ENCODE measurements at places on chromosomes 1 and 21.

- no peak for DNase-seq
Observed at GRCh38 chr1:246350745-246351144, 156.3 kb downstream of the SMYD3 start.

GRCh38 chr1:171141688-171142415, 43.2 kb upstream of the FMO2 start:
- DNase-seq: no peak

DNA sequence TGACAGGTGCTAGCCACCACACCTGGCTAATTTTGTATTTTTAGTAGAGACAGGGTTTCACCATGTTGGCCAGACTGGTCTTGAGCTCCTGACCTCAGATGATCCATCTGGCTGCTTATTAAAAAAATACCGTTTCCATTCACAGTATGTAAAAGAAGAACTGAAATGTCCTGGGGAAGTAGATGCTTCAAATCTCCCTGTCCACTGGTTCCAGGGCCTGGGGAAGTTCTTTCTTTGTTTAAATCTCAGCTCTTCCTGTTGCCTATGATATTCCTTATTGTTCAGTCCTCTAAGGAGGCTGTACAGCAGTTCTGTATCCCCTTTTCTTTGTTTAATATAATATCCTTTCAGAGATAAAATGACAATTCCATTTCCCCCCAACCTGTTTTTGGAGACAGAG, 47.4 kb downstream of the ZMYM1 start:
- DNase-seq: no peak

- no peak for DNase-seq
Observed at GRCh38 chr21:28833182-28833581, 159.5 kb downstream of the LTN1 start.

- DNase-seq: no peak
Observed at GRCh38 chr1:234270581-234271242, 102.5 kb upstream of the COA6 start.

DNA sequence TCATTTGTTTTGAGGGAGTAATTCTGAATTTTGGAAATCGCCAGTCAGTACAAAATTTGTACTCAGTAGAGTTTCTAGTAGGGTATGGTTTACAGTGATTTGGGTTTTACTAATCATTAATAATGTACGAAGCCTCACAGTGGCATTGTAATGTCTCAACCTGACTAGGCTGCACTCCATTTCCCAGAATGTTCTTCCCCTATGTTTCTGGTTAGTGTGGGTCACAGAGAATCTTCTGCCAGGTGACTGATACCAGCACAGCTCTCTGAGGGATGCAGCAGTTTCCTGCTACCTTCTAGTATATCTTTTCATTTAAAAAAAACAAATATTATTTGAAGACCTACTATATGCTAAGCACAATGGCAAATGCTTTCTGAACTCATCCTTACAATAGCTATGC, 112.9 kb downstream of the PTPN14 start:
- no peak for DNase-seq

- DNase-seq: no peak
Observed at GRCh38 chr1:6128276-6129081, 51.6 kb downstream of the CHD5 start.

DNA sequence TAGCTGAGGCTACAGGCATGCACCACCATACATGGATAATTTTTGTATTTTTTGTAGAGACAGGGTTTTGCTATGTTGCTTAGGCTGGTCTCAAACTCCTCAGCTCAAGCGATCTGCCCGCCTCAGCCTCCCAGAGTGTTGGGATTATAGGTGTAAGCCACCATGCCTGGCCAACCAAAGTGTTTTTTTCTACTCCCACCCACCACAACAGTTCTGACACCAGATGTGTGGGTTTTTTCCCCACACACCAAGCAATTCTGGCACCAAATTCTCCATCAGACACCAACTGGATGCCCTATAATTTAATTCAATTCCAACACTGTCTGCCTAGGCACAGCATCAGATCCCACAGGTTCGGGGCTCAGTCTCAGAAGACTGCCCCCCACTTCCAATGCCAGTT, 20.6 kb upstream of the KLHDC8A start:
- DNase-seq: no peak

- no peak for DNase-seq
Observed at GRCh38 chr1:41642922-41643821, 158.7 kb upstream of the EDN2 start.

DNA sequence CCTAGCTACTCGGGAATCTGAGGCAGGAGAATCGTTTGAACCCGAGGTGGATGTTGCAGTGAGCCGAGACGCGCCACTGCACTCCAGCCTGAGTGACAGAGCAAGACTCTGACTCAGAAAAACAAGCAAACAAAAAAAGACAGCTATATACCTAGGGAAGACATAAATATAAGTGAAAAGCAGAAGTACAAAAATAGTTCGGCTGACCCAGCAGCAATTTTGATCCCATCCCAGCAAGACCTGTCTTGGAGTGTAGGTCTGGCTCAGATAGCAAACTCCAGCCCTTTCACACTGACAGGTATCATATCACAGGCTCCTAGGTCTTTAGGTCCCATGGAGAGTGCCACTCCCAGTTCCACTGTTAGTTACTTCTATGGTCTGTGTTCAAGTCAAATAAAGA, 14.6 kb downstream of the MTX1 start:
- no peak for DNase-seq

DNA sequence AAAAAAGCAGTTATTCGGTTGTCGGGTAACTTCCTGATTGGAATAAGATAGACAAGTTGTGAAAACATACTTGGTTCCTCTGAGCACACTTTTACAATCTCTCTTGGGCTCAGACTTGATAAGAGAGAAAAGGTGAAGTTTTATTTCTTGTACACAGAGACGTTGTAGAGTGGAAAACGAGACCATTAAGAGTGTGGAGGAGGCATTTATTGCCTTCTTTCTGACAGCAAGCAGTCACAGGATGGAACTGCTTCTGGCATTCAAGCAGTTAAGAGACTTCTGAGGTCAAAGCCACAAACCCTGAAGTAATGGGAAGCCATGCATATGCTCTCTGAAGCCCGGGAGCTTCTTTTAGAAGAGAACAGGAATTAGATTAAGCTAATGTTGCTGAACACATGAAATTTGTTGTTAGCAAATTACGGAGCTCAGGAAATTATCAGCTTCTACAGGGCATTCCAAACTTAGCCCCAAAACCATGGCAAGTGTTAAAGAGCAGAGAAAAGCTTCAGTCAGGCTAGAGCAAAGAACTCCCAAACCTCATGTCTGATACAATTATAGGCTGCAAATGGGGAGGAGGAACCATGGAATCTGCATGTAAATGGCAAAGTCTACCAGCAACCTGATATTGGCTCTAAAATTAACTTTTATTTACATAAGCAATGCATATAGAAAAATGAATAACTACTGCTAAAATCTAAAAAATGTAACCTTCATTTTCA, 26.0 kb downstream of the S1PR1 start:
- no peak for DNase-seq

DNA sequence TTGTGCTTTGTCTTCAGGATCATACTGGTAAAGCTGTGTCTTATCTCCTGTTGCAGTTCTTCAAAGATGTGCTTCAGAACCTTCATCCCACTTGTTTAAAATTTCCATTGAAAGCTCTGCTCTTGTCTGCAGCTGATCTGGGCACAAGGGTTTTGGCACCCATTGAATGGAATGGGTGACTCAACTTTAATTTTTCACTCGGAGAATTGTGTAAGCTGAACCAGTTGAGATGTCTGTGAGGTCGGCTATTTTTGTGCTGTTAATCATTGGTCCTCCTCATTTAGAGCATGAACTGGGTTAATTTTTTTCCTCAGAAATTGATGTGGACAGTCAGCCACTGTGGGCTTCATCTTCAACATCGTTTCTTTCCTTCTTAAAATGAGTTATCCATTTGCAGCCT, 252.1 kb downstream of the TM2D1 start:
- DNase-seq: no peak

- no peak for DNase-seq
Observed at GRCh38 chr1:206466840-206467649, 3.2 kb upstream of the IKBKE start.

GRCh38 chr1:36805979-36806640, 228.2 kb downstream of the GRIK3 start:
- no peak for DNase-seq

- no peak for DNase-seq
Observed at GRCh38 chr1:112776688-112777087, 61.6 kb upstream of the PPM1J start.

DNA sequence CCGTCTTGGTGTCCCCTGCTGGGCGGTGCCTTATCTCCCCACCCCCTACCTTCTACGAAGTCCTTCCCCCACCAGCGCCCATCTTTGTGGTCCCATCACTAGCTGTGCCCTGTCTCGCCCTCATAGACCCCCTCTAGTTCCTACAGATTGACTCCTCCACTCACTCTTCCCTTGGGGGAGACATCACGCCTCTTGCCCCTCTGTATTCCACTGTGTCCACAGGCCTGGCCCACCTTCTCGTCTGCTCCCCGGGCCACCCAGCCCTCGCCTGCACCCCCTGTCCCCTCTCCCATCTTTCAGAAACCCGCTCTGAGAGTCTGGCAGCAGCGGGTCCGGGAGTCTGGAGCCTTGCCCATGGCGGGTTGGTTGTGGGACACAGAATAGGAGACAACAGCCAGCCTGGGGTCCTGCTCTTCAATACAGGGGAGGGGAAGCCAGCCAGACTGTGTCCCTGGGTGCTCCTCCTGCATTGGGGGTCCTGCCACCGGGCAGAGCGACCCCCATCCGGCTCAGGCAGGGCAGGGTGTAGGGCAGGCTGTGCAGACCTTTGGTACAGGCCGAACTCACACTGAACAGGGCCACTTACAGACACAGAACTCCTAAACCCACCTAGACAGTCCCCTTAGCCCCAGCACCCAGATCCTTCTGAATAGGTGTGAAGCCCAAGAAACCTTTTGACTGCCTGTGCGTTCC, 1.1 kb downstream of the RNF187 start:
- no peak for DNase-seq

DNA sequence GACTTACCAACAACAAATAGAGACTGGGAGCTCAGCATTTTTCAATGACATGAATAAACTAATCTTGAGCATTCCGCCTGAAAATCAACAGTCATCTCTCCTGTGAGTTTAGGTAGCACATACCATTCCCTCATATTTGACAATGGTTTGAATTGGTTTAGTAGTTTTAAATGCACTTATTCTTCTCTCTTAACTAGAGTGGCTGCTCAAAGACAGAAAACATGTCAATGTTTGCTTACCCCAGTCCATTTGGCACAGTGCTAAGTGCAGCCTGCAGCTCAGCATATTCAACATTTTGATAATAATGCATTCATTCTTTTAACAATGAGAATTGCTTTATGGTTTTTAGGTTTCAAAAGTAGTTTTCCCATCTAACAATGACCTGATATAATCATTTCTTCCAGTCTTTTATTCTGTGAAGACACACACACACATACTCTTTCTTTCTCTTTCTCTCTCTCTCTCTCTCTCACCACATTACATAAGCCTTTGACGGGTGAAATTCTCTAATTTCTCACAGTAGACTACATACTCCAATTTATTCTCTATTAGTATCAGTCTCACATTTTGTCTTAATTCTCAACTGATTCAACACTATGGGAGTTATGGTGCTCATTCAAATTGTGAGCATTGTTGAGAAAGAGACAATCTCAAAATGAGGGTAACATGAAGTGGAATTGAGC, 432.3 kb downstream of the LRRIQ3 start:
- no peak for DNase-seq

GRCh38 chr21:43719748-43720538, 1.0 kb downstream of the PDXK start:
- DNase-seq: no peak

DNA sequence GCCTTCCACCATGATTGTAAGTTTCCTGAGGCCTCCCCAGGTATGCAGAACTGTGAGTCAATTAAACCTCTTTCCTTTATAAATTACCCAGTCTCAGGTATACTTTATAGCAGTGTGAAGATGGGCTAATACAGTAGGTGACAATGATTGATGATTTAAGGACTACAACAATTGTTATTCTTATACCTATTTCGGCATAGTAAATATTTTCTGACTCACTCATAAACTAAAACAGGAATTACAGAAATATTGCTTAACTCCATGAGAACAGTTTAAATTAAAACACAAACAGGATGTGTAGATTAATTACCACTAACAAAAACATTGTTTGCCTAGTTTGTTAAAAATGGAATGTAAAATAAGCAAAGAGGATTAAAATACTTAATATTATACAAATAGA, 839.9 kb downstream of the LTN1 start:
- no peak for DNase-seq

GRCh38 chr1:196608390-196609369, at the start of gene KCNT2:
TSS of gene KCNT2 (minus strand) at chr1:196608440. CDS start at chr1:196608309, 131 bp downstream.
- no peak for DNase-seq

DNA sequence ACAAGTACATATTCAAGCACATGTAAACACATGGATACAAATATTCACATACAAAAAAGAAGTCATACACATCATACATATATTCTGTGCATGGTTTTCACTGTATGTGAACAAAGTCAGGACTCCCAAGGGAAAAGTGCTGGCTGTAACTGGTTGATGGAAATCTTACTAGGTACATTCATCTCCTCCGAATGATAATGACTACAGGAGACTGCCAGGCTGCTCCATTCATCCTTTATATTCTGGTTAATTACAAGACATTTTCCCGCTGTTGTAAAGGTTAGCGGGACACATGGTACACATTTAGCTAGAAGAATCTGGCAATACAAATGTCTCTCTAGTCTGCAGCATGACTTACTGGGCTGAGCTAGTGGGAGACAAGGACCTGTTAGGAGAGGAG, 26.2 kb upstream of the HMGB4 start:
- no peak for DNase-seq

GRCh38 chr1:219020386-219020785, 153.3 kb upstream of the LYPLAL1 start:
- no peak for DNase-seq

DNA sequence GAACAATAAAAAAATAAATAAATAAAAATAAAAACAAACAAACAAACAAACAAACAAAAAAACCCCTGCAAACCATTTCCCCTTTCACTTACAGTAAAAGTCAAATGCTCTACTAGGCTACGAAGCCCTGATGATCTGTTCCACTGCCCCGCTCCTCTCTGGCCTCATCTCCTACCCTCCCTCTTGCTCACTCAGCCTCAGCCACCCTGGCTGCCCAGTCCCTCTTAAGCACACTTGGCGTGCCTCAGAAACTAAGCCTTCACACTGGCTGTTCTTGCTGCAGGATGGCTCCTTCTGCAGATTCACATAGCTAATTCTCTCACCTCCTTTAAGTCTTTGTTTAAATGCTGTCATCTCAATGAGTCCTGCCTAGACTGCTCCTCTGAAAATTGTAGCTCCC, 30.8 kb upstream of the UHMK1 start:
- DNase-seq: no peak

GRCh38 chr1:5297180-5297885, 642.9 kb downstream of the AJAP1 start:
- DNase-seq: no peak

DNA sequence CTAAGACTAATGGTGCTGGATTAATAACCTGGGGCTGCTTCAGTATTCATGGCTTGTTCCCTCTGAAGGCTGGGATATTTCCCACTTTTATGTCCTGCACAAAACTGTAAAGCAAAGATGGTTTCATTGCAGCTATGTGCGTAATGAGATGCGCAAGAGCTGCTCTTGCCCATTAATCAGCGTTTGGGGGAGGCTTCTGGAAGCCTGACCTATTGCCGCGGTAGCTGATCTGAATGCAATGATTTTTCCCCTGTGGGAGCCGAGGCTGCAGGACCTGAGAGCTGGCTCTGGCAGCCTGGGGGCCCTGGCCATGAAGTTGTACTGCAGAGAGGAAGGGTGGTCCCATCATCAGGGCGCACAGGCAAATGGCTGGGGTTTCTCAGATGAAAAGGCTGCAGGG, 239.8 kb downstream of the CAMTA1 start:
- DNase-seq: no peak

- no peak for DNase-seq
Observed at GRCh38 chr1:160954158-160955104, at the start of gene ITLN2. TSS of gene ITLN2 (minus strand) at chr1:160954809. CDS start at chr1:160954741, 68 bp downstream.

Data from stimulated activated CD8-positive, alpha-beta memory T cell treated with anti-CD3 and anti-CD28 coated beads, Interleukin-4, amount 100 ng/mL, for 4 hours (primary cell).